ENCODE measurements at places on chromosomes 2 and 18.

GRCh38 chr2:138137949-138138348 is 173.7 kb downstream of the HNMT start:
- no peak for DNase-seq

GRCh38 chr2:17051538-17051937 is 385.9 kb upstream of the CYRIA start:
- DNase-seq: no peak

GRCh38 chr2:122077771-122078170 is 322.3 kb downstream of the TSN start:
- DNase-seq: no peak

GRCh38 chr2:47945046-47945781 is 38.9 kb upstream of the FBXO11 start:
- no peak for DNase-seq

GRCh38 chr2:130346041-130346740 is 3.5 kb downstream of the IMP4 start:
- DNase-seq: no peak

DNA sequence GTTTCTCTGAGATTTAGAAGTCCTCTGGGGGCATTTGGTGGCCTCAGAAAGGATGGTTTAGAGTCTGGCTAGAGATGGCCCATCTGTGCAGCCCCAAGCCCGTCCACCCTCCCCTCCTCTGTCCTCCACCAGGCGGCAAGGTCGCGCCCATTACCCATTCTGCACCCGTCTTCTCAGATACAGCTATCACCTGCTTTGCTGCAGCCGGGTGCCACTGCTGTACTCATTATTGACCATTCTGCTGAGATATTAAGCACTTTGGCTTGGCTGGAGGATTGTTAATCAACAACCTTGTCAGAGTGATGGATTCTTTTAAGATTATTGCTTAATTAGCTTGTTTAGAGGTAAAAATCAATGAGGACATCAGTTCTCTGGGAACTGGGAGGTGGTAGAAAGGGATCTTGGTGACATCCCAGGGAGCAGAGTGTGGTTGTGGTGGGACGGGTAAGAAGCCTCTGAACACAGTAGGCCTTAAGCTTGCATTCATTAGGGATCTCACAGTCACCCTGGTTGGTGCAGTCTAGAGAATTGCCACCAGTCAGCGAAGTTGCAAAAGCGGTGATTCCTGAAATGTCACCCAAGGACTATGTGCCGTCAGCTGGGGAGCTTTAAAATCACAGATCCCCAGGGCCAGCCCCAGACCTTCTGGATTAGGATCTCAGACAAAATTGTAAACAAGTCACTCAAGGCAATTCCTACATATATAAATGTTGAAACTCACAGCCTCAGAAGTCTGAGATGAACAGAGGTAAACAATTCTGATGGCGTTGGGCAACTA is 90.9 kb downstream of the CAPN13 start:
- no peak for DNase-seq

DNA sequence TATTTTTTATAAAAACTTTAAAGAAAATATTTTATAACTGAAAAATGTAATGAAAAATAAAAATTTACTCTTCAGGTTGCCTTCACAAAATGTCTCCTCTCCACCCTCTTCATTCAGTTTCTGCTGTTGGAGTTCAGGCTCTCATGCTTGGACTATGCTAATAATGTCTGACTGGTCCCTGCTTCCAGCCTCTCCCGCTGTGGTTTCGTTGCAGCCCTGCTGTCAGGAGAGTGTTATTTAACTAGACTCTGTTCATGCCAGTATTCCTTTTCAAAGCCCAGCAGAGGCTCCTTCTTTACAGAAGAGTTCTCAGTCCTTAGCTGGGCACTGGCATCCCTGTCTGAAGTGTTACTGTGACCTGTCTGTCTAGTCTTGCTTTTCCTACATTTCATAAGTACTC is 40.4 kb downstream of the CLIP4 start:
- no peak for DNase-seq

- DNase-seq: no peak
These were observed 23.3 kb downstream of the RAB31 start for GRCh38 chr18:9731380-9731779.

GRCh38 chr2:241417626-241418025 is 61.5 kb downstream of the FARP2 start:
- no peak for DNase-seq

DNA sequence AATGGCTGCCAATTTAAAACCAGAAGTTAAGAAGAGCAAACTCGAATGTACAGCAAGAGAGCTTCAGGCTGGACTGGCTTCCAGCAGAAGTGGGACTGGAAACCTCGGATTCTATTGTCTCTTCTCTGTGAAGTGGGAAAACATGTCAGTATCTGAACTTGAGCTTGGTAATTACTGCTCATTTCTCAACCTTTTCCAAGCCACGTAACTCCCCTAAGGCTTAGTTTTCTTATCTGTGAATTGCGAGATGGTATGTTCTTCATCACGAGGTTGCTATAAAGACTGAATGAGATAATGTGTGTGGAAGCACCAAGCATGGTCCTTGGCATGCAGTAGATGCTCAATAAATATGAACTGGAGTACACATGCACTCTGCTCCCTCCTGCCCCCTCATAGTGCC is 259.4 kb upstream of the SPRED2 start:
- DNase-seq: no peak

DNA sequence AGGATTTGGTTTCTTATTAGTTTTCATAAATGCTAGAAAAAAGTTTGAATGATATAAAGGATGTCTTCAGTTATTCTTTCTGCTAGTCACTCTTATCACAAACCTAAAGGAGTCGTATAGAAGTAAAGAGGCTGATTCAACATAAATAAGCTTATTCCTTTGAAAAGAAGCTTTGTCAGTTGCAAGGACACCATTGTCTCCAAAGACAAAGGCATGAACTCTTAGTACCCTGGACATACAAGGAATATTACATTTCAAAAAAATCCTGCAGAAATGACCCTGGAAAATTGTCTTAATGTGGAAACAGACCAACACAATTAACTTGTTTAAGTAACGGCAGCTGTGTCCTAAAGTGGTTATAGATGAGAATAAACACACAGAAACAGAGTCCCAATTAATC is 528.0 kb downstream of the CPS1 start:
- DNase-seq: no peak

DNA sequence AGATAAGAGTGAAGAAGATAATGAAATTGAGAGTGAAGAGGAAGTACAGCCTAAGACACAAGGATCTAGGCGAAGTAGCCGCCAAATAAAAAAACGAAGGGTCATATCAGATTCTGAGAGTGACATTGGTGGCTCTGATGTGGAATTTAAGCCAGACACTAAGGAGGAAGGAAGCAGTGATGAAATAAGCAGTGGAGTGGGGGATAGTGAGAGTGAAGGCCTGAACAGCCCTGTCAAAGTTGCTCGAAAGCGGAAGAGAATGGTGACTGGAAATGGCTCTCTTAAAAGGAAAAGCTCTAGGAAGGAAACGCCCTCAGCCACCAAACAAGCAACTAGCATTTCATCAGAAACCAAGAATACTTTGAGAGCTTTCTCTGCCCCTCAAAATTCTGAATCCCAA is 15.7 kb downstream of the MSH6 start:
- no peak for DNase-seq

- no peak for DNase-seq
These were observed 146.7 kb downstream of the PDE1A start for GRCh38 chr2:182280118-182280517.

DNA sequence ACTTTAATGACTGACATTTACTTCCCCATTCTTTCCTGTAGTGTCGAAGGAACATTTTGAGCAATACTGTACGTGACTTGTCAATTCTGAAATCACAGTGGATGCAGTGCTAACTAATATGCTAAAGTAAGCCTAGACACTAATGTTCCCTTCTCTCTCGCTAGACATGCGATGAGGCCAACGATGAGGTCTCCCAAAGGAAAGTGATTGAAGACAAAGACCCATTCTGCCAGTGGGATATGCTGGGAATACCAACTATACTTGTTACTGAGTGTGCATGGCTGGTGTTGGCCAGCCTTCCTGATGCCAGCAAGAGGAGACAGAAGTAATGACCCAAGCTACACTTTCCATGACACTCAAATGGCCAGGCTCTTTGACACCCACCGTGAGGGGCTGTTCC is 2.5 kb upstream of the SERPINE2 start:
- no peak for DNase-seq

- no peak for DNase-seq
These were observed 24.3 kb upstream of the VIT start for GRCh38 chr2:36672199-36672598.

- no peak for DNase-seq
These were observed 16.7 kb downstream of the REG1B start for GRCh38 chr2:79071078-79071477.

DNA sequence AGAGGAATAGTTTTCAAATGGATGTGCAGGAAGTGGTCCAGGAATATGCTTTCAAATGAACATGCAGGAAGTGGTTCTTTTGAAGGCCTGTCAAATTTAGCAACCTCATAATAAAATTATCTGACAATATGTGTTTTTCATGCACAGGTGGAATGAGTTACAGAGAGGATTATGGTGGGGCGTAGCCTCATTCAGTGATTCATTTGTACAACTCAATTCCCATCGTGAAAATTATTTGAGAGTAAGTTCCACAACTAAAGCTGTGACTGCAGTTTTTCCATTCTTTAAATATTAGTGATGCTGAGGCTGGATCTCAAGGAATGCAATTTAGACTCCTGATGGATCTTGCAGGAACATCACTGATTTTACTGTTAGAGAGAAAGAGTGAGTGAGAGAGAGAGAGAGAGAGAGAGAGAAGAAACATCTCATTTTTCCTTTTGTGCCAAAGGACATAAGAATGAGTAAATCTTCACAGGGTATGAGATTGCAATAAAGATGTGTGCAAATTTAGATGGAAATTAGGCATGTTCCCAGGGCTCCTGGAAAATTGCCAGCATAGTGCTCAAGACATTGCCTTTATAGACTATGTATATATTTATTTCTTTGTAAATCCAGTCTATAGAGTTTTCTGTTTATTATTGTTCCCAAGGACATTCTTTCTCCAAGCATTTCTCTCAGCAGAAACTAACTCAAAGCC is 394.9 kb upstream of the ZEB2 start:
- no peak for DNase-seq

- no peak for DNase-seq
These were observed 81.8 kb upstream of the RBMS1 start for GRCh38 chr2:160575368-160575767.

DNA sequence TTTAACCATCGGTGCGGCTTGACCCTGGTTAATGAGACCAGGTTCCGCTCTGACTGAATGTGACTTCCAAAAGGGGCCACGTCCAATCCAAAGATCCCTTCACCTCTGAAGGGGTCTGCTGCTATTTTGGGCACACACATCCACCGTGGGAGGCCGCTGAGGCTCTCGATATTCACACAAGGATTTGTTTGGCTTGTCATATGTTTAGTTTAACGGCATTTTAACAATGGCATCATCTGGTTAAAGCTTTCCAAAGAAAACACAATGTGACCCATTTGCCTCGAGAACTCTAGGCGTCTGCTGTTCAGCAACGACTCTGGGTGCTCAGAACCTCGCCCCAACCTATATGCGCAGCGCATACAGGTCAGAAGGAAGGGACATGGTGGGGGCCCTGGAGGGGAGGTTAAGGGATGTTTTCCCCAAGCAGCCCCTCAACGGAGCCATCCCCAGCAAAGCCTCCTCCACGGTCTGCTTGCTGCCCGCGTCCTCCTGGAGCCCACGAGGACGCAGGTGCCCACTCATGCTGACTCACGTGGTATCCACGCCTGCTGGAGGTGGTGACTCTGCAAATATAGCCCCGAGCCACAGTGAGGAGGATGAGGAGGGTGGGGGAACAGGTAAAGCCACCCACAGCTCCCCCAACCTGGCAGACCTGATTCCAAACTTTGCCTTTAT is 260.3 kb downstream of the HDAC4 start:
- no peak for DNase-seq

GRCh38 chr2:26687801-26688200 is 4.7 kb upstream of the KCNK3 start:
- no peak for DNase-seq

DNA sequence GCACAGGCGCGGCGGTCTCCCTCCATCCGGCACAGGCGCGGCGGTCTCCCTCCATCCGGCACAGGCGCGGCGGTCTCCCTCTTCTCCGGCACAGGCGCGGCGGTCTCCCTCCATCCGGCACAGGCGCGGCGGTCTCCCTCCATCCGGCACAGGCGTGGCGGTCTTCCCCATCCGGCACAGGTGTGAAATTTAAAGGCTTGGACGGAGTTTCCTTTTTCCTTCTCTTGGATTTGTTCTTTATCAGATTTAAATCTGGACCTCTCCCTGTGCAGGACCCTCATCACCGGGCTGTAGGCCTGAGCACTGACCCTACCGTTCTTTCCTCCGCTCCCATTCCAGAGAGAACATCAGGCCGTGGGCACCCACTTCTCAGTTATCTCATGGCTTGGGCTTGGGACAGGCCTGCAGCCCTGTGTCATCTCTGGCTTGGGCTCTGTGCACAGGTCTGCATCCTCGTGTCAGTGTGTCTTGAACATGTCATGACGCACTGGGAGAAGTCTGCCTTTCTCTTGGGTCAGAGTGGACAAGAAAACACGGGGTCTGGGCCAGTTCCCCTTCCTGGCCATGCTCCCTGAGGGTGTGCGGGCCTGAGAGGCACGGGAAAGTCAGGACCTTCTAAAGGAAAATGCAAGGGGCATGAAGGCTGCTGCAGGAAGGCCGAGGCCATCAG is 53.9 kb upstream of the PXDN start:
- no peak for DNase-seq

- DNase-seq: no peak
These were observed 5.4 kb upstream of the MRPS9 start for GRCh38 chr2:105032476-105032875.

GRCh38 chr2:179444056-179444455 is 179.4 kb upstream of the SESTD1 start:
- DNase-seq: no peak

GRCh38 chr2:204072443-204073324 is 136.1 kb downstream of the ICOS start:
- DNase-seq: peak; percentile 74

DNA sequence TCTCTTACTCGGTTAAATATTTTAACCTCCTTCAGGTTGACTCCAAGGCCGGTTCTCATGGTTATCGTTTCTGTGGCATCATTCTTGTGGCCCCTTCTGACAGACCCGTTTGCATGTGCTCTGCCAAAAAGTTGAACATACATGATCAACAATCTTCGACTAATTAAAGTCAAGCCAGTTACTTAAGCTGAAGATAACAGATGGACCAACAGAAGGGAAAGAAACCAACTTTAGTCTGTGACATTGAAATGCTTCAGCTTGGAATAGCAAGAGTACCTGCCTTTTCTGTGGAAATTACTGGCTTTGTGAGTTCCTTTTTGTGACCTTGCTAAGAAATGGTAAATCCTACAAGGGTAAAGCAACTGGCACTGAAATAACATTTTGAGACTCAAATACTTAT is 1429.1 kb downstream of the LRP1B start:
- DNase-seq: no peak

DNA sequence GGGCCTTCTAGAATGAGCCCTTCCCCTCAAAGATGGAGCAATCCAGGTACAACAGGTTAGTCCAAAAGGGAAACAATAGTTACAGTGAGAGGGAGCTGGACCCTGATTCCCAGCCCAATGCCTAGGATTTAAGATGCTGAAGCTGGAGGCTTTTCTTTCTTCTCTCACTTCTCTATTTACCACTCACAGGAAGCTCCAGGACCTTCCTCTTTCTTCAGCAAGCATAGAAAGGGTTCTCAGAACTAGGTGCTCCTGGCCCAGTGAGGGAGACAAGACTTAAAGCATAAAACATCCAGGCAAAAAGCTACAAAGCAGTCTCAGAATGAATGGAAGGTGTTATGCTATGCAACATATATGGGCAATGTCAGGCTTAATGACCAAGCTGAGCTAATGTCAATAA is 279.0 kb downstream of the SRBD1 start:
- DNase-seq: no peak

GRCh38 chr2:218081063-218081462 is 12.0 kb downstream of the RUFY4 start:
- DNase-seq: no peak
